Muscle of leg (tissue), 16 donors: ENCODE measurements at places on chromosomes 2 and 18. TPM values are rescaled to one million over a fixed set of nuclear protein-coding genes. Genes with fewer than 3 reads are reported as not detected.

- no peak for DNase-seq
Measured at GRCh38 chr2:6909431-6910385, 7.5 kb upstream of the RNF144A start.

The EMX1 gene
- total RNA-seq: not detected

DNA sequence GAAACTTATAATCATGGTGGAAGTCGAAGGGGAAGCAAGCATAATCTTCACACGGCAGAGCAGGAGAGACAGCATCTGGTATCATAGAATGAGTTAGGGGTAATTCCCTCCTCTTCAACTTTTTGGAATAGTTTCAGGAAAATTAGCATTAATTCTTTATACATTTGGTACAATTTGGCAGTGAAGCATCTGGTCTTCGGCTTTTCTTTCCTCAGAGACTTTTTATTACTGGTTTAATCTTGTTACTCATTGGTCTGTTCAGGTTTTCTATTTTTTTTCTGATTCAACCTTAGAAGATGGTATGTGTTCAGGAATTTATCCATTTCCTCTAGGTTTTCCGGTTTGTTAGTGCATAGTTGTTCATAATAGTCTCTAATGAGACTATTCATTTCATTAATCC lies 39.7 kb upstream of the ABCA12 start:
- DNase-seq: no peak

The PLB1 gene
- total RNA-seq: 1.6 TPM

GRCh38 chr2:45986509-45986908 lies 310.7 kb upstream of the EPAS1 start:
- DNase-seq: peak; percentile 49
